GM23338 (cell line): ENCODE measurements at places on chromosomes 13 and 19.

GRCh38 chr19:40776932-40777644 lies 959 bp upstream of the RAB4B start:
- peak; percentile 96 for DNase-seq

- peak; percentile 65 for DNase-seq
Observed at GRCh38 chr19:48568345-48568886, 16.4 kb downstream of the SULT2B1 start.

- DNase-seq: peak; percentile 70
Observed at GRCh38 chr19:51398096-51398704, 7.8 kb upstream of the C19orf84 start.

DNA sequence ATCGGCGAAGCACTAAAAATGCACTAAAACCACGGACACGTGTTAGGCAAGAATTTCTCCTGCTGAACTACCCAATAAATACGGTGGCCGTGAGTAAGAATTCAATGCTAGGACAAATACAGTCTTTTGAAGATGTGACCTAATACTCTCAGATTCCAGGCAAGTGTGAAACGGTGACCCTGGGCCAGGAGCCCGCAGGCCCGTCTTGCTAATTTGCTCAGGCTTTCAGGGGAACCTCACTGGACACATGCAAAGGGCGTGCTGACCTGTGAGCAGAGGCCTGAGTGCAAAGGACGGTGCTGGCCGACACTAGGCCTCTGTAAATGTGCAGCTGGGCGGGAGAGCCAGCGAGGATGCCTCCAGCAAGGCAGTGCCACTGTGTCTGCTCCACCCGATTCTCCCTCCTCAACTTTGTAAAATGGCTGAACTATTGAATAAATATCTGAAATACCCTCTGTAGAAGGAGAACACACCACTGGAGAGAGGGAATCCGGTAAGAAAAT lies 70.1 kb downstream of the STK24 start:
- no peak for DNase-seq

DNA sequence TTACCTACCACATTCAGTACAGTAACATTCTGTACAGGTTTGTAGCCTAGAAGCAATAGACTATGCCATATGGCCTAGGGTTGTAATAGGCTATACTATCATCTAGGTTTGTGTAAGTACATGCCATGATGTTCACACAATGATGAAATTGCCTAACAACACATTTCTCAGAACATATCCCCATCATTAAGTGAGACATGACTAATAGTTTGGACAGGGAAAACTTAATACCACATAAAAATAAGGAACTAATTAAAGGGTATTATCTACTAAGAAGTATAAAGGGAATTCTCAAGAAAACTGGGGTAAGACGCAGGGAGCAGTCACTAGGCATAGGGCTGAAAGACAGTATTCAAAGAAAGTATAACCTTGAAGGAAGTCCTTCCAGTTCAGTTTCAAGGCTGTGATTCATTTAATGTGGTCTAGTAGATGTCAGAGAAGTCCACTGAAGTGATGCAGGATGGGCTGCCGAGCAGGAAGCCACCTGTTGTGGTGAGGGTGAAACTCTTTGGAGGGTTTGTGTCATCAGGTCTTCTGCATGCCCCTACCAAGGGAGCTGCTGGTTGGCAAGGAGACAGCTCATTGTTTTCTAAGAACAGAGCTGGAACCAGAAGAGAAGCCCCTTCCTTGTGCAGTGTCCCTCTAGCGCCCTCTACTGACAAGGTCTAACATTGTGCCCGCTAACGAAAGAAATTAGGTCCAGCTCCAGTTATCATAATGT lies 122.9 kb downstream of the OLFM4 start:
- peak; percentile 87 for DNase-seq

DNA sequence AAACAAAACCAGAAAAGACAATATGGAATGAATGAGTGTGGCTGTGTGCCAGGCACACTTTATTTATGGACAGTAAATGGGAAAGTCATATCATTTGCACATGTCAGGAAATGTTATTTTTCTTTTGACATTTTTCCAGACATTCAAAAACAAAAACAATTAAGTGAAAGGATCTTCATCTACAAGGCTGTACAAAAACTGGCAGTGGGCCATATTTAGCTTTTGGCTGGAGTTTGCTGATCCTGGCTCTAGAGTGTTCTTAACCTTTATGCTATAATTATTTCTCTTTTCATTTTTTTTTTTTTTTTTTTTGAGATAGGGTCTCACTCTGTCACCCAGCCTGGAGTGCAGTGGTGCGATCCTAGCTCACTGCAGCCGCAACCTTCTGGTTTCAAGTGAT lies 6.5 kb upstream of the TNFSF9 start:
- no peak for DNase-seq

DNA sequence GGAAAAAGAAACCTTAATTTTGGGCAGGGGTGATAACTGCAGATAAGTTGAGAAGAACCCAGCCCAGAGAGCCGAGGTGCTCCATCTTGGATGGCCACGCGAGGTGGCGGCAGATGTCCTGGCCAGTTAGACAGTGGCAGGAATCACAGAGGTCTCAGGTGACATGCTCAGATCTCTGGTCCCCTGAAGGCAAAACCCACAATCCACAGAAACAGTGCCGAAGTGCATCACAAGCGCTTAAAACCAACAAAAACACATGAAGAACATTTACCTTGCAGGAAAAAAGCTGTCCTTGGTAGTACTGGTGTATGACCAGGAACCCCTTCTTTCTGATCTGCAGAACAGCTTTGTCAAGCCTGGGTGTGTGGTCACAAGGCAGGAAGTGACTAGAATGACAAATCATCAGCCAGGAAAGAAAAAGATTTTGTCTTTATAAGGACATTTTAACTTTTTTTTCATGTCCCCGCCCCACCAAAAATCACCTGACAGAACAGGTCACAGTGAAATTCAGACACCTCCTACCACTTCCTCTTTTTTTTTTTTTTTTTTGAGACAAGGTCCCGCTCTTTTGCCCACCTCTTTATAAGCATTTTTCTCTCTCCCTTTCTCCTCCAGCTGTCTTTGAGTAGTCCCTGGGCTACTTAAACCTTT lies at the start of gene LCP1:
Gene LCP1, minus strand, starts transcription at position 338 of the 651 bp plus-strand sequence. CDS start 22,515 bp downstream, outside the sequence.
- DNase-seq: peak; percentile 16

DNA sequence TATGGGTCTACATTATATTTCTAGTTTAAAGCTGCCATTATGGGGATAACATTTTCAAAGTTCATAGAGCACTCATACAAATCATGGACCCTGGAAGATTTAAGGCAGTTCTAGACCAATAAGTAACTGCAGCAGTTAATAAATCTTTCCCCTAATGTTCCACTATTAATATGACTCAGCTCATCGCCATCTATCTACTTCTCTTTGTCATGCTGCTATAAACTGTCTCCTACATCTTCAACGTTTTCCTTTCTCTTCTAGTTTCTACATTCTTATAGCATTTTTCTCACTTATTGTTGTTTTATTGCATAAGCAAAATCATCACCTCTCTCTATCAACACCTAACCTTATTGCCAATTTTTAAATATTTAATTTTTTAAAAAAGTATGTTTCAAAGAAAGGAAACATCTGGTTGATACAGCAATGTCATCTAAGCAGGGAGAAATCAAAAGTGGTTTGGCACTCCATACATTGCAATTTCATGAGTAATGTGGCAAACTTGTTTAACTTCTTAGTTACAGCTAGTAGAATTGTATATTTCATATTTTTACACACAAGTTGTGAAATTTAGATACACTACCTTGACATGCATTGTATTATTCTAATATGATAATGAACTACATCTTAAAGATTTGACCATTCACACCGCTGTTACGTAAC lies 1500.4 kb upstream of the MIR17HG start:
- DNase-seq: no peak
